CD8-positive, alpha-beta memory T cell (primary cell): ENCODE measurements at places on chromosomes 4 and X. TPM values are rescaled to one million over a fixed set of nuclear protein-coding genes. Genes with fewer than 3 reads are reported as not detected.

The SMAD1 gene
- 1.3 TPM for total RNA-seq

The CWH43 gene
- total RNA-seq, result not detected

The F8A1 gene
- total RNA-seq, result 48.0 TPM

The XAGE1A gene
- not detected for total RNA-seq
